ENCODE measurements at places on chromosomes 1 and 21.

DNA sequence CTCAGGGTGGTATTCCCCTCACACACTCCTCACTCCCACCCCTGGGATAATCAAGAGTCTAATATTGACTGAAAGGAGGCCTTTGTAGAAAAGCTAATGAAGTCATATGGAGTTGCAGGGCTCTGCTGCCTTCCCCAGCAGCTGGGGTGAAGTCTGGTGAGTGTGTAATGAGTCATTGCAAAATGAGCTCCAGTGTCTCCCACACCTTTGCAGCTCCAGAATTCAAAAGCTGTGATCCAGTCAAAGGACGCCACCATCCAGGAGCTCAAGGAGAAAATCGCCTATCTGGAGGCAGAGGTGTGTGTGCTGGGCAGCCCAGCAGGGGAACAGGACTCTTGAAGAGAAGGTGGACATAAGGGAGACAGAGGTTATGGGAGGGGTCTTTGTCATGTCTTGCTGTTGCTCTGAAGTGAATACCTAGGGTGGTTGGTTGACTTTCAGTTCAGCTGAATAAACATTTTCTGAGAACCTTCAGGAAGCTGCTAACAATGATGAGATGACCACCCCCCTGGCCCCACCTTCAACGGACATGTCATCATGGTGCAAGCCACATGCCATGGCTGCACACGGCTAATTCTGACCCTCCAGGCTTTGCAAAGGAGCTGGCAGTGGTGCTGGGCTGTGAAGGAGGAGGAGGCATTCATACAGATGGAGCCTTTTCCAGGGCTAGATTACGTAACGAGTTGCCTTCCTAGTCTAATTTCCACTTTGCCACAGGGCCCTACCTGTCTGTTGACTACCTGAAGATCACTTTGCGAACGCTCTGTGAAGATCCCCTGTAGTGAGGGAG lies 32.2 kb upstream of the SNX27 start:
- no peak for DNase-seq

DNA sequence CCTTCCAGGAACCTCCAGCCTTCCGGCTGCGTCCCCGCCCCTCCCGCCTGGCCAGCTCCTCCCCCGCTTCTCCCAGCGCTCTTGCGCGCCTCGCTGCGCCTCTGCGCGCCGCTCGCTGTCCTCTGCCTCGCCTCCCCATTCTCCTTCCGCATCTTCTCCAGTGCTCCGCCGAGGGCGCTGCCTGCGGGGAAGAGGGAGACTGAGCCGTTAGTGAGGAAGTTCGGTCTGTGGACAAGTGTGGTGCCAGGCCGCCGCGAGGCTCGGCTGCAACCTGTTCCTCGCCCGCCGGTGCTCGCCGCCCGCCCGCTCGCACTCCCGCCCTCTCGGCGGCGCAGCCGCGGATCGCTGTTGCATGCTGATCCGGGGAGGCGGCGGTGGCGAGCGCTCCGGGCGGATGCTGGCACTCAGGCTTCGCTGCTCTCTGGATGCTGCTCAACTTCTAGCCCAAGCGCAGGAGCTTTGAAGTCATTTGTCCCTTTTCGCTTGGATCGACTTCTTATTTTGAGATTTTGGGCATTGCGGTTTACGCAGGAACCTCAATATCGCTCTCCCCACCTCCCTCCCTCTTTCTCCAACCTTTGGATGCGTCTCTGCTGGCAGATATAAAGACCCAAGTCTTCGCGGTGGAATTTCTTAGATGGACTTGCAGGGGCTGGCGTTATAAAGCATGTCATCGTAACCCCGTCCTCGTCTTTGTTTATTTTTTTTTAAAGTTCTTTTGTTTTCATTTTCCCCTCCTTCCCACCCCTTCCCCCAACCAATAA lies 614 bp upstream of the CACNA1E start:
- no peak for DNase-seq

DNA sequence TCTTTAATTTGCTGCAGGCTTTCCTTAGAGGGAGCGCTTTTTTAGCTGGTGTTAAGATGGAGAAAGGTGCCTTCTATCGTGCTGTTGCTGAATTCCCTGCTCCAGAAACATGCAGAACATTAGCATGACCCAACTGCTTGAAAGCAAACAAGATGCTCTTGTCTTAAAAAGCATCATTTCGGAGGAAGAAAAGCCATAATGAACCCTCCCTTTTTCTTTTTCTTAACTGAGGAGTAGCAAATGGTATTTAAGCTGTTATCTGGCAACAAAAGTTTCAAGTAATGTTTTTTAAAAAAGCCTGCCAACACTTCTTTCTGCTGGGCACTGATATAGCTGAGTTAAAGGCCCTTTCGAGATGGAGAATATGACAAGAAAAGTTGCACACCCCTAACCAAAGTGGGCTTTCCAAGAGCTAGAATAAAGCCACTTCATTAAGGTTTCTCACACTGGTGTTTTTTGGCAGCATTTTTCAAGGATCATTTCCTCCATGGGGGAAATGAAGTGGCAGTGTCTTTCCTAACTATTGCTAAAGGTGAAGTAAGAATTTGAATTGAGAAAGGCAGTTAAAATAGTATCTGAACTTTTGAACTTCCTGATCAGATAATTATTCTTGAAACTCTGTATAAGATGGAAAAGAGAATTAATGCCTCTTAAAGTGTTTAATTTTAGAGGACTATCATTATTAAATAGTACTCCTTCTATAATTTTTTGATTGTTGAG lies 38.8 kb downstream of the ST6GALNAC5 start:
- DNase-seq: no peak

DNA sequence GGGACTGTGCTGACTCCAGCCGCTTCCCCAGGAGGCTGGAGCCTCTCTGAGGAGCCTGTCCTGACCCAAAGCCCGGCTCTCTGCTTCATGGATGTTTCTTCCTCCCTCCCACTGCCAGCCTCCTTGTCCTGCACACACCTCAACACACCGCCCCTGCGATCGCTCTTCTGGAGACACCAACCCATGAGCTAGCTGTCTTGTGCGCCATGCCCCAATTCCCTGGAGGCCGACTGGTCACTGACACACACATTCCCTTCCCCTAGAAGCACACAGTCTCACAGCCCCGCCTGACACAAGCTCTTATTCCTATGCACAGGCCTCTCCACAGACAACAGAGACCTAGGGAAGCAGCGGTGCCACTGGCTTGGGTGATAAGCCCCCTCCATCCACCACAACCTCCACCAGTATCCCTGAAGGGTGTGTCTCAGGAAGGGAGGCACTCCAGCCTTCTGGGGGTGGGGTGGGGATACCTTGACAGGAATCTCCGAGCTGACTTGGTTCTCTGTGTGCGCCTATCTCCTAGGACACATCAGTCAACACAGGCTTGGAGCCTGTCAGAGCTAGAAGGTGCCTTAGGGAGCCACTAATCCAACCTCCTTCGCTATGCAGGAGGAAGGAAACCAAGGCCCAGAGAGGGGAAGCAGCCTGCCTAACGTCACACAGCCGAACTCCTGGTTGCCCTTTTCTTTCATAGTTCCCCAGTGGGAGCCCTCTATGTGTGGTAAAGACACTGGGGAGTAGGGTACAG lies 31.1 kb downstream of the AHDC1 start:
- DNase-seq: no peak

GRCh38 chr1:28439320-28439719 lies 66.5 kb upstream of the RCC1 start:
- no peak for DNase-seq

DNA sequence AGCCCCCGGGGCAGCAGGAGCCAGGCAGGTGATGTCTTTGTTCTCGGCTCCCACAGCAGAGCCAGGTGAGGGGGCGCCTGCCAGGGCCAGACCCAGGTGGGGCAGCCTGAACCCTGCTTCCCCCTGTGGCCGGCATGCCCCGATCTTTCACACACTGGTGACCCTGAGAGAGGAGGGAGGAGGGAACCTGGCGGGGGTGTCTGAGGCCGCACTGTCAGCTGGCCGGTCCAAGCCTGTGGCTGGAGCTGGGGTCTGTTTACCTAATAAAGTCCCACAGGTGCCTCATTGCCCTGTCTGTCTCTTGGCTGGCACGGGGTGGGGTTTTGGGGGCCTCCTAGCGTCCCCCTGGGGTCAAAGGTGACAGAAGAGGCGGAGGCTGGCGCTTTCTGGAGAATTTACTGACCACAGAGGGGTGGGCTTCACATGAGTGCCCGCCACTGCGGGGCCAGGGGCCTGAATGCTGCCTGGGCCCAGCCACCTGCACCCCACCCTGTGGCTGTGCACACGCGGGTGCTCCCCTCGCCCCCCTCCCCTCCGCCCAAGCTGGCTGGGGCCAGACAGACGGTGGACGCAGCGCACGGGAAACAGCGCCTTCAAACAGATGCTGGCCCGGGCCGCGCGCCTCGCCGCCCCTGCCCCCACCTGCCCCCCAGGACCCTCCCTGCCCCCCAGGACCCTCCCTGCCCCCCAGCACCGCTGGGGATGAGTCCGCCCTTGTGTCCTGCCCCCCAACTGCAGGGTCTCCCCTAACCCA lies 5.8 kb downstream of the TMEM240 start:
- no peak for DNase-seq

GRCh38 chr1:89771991-89772560 lies 48.8 kb upstream of the LRRC8D start:
- no peak for DNase-seq

GRCh38 chr1:200925831-200926230 lies 31.1 kb downstream of the INAVA start:
- DNase-seq: no peak
